Stimulated activated CD4-positive, alpha-beta T cell treated with anti-CD3 and anti-CD28 coated beads, Interleukin-4, amount 100 ng/mL, for 24 hours (primary cell): ENCODE measurements at places on chromosomes 1 and 21.
A peak's percentile ranks its signal among the peaks of the same experiment; 100 is the strongest.

DNA sequence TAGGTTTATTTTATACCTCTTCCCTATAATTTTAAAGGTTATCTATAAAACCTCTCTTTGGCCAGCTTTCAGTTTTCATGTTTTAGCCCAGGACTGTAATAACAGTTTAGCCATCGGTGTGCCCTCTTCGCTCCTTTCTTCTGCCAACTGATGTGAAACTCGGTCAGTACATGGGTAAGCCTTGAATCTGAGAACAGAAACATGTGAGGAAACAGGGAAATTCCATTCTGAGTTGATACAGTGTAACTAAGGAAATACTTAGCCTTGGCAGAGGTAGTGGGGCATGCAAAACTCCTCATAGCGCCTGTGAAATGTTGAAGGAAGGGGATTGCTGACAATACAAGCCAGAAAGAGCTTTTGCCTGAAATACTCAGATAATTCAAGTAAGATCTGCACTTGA lies 465.2 kb downstream of the NCAM2 start:
- no peak for DNase-seq

DNA sequence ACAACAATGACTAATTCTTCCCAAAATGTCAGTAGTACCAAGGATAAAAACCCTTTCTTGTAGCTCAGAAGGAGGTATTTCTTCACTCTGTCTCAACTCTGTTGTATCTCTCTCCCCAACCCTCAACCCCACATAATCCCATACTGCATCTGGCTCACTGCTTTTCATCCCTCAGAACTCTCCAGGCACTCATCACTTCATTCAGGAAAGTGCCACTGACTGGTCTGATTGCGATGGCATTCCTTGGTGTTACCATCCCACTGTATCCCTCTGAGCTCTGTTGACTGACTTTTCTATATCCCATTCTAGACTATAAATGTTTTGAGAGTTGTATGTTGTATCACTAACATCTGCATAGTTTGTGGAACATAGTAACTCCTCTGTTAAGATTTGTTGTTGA lies 483.5 kb upstream of the ADGRL2 start:
- DNase-seq = no peak

DNA sequence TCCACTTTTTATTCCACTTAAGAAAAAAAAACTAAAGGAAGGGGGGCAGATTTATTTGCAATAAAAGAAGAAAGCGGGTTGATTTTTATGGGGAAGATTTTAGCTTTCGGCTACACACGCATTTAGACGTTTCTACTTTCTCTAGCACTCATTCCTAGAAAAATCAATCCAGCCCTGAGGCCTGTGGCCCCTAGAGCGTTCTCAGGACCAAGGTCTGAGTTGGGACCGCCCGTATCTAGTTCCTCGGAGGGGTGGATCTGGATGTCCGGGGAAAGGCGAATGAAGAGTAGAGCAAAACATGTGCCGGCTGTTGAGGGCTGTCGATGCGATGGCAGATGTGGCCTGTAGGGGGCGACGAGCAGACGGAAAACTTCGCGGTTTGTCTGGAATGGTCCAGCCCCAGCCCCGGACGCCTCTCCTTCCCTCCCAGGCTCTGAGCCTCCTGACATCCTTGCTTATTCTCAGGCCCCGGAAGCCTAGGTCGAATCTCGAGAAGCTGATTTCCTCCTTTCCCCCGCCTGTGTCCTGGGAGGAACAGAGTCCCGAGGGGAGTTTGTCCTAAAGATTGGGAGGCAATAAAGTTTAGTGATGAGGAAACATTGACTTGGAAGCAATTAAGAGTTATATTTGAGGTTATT lies 5.2 kb downstream of the FOXD3 start:
- peak; percentile 36 for DNase-seq

DNA sequence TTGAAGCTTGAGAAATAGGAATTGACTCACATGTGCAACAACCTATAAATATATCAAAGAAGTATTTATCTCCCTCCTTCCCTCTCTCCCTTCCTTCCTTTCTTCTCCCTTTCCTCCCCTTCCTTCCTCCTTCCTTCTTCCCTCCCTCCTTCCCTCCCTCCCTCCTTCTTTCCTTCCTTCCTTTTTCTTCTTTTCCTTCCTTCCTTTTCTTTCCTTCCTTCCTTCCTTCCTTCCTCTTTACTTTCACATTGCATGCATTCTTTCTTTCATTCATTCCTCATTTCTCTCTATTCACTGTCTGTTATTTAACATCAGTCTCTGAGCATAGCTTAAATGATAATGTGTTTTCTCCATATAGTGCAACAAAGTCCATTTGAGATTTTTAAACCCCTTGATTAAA lies 214.2 kb downstream of the CHRM3 start:
- DNase-seq = no peak

DNA sequence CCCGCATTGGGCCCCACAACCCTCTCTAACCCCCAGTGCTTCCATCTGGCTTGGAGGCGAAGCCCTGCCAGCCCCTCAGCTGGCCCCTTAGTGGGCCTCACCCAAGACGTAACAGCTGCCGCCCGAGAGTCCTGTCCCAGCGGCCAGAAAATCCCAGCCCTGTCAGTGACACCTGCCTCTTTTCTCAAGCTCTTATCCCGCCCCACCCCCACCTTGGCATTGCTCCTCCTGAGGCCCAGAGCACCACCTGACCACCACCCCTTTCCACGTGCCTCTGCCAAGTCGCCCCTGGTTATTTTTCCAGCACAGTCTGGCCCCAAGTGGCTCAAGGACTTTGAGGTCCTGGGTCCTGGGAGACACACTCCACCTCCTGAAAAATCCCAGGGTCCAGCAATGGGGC lies 5.9 kb upstream of the CTRC start:
- no peak for DNase-seq

DNA sequence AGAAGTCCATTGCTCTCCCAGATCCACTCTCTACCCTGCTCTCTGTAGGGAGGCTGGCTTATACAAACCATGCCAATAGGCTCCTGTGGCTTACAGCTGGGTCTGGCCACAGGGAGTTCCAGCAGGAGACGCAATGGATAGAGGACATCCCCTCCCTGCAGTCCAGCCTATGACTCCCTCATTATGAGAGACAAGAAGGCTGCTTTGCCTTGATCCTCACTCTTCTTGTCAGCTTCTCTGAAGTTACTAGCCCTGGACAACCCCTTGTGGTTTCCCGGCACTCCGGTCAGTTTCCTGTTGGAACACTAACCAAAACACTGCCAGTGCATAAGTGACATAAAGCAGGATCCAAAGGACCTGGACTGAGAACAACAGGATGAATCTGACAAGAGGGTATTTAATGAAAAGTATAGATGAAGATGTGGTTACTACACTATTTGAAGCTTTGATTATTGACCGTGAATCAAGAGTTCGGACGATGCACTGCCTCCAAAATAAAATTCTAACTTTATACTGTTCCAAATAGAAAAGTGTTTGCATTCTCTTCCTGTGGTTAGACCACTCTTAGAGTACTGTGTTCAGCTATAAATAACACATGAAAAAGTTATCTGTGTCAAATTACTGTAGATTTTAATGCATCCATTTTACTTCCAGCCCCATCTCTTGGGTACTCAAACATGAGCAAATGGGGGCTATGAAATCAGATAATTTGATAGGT lies 32.7 kb upstream of the ZNF326 start:
- no peak for DNase-seq

DNA sequence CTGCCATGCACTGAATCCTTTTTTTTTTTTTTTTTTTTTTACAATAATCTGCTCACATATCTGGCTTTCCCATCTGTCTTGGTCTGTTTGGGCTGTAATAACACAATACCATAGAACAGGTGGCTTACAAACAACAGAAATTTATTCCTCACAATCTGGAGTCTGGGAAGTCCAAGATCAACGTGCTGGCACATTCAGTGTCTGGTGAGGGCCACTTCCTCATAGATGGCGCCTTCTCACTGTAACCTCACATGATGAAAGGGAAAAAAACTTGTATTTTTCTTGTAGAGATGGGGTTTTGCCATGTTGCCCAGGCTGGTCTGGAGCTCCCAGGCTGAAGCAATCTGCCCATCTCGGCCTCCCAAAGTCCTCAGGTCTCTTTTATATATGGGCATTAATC lies 13.0 kb upstream of the PARP1 start:
- no peak for DNase-seq

DNA sequence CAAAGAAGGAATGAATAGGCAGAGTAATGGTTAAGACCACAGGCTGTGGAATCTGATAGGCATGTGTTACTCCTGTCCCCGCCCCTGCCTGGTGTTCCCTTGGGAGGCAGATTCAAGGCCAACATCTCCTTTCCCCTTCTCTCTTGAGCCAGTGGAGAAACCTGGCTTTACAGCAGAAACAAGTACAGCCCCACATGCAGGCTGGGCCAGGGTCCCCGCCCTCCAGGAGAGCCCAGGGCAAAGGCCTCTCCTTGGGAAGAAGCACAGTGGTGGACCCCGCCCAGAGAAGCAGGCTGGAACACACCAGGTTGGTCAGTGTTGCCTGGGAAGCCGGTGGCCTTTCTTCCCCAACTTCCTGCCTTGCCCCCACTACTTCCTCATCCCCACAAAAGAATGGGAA lies 6.8 kb downstream of the C1orf167 start:
- no peak for DNase-seq

GRCh38 chr1:180952657-180953013 lies 39.9 kb downstream of the KIAA1614 start:
- DNase-seq = no peak

DNA sequence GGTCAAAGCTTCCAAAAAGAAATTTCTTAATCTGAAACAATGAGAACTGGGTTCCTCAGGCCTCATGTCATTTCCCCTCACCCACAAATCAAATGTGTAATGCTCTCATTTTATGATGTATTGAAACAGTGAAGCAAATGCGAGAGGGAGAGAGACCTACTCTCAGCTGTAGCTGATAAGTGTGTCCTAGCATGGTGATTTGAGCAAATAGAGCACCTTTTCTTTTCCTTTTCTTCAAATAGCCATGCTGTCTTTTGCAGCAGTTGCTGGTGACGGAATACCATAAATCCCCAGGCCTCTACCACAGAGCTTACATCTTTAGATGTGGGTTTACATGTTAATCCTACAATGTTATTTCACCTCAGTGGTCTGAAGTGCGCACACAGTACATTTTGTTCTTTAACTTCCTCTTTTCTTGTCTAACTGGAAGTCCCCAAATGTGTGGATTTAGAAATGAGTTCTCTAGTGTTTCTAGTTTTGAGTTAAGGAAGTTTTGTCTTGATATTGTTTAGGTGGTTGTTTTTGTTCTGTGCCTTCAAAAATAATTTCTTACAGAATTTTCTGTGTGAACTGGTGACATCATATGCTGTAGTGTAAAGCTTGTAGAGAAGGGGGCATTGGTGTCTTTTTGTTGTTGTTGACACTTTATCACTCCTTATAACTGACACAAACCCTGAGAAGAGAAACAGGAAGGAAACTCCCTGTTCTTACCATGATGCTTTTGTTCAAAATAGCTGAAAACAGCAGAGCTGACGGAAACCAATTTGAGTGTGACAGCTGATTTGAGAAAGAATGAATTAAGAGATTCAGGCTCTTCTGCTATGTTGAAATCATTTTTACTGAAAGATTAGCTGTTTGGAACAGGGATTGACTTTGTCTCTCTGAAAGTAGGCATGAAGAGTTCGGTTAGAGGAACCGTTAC lies 12.2 kb downstream of the SMAP2 start:
- DNase-seq = peak; percentile 69

DNA sequence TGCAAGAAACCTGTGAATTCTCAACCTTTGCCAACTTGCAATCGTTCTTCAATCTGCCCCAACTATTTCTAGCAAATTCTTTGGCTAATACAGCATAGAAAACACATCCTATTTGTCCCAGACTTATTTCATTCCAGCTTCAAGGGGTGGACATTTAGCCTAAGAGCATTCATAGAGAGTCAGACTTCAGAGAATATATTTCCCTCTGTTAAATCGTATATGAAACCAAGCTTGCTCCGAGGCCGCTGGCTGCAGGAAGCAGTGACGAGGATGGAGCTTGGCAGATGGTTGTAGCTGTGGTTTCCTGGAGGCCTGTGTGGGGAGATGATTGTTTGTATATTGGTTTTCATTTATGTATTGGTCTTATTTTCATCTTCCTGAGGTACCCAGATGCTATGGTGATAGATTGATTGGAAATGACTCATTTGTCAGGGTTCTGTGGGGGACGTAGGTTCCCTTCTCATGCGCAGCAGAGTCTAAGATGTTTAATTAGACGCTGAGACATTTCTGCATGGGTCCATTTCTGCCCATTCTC lies 26.1 kb downstream of the MAN1C1 start:
- peak; percentile 65 for DNase-seq

GRCh38 chr1:31095298-31095981 lies 29.9 kb upstream of the PUM1 start:
- no peak for DNase-seq

DNA sequence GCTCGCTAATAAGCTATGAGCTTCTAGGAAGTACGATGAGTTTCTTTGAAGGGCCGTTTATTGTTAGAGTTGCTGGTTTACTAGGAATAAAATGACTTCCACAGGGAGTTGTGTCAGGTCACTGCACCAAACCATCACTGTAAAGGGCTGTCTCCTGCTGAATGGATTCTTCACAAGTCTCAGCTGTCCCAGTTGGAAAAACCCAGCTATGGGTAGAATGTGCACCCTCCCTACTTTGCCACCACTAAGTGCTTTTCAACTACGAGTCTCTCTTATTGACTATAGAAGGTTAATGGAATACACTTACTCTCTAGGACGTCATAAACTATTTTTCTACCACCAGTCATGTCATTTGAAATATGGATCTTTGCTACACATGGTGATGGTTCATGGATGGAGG lies 94.8 kb upstream of the BMP8A start:
- DNase-seq = no peak

- DNase-seq = no peak
Observed at GRCh38 chr1:235858766-235859165, 7.9 kb downstream of the LYST start.

DNA sequence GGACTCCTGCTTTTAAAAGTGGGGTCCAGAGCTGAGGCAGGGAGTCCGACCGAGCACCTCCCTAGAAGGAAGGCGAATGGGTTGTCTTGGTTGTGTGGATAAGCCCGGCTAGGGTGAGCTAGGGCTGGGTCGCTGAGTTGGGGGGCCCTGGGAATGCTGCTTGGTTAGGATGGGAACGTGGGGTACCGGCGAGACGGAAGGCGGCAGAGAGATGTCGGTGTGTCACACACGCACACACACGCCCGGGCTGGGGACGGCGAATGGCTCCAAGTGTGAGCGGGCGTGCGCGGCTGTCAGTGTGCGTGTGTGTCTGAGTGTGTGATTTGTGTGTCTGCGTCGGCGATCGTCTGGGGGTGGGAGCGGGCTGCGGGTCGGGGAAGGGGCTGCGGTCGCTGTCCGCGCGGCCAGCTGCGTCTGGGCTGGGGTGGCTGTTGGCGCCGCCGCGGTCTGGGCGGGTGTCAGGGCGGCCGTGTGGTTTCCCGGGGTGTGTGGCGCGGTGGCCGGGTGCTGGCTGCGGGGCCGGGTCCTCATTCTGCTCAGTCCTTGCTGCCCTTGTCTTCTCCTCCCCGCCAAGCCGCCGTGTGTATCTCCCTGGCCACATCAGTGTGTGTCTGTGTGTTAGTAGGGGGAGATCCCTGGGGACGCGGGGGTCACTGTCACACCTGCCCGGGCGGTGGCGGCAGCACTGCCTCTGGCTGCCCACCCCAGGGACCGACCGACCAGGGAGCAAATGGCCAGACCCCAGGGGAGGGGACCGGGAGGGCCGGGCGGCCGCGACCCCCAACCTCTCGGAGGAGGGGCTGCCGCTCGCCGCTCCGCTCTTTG lies 1.1 kb downstream of the EFNA3 start:
- no peak for DNase-seq

- DNase-seq = no peak
Observed at GRCh38 chr1:103387898-103388297, 137.6 kb upstream of the RNPC3 start.
